ENCODE measurements at places on chromosomes 7 and 10.

GRCh38 chr7:69622014-69622835 lies 23.9 kb downstream of the AUTS2 start:
- DNase-seq, result no peak

- DNase-seq, result no peak
Observed at GRCh38 chr7:76282344-76283253, 19.9 kb upstream of the HSPB1 start.

DNA sequence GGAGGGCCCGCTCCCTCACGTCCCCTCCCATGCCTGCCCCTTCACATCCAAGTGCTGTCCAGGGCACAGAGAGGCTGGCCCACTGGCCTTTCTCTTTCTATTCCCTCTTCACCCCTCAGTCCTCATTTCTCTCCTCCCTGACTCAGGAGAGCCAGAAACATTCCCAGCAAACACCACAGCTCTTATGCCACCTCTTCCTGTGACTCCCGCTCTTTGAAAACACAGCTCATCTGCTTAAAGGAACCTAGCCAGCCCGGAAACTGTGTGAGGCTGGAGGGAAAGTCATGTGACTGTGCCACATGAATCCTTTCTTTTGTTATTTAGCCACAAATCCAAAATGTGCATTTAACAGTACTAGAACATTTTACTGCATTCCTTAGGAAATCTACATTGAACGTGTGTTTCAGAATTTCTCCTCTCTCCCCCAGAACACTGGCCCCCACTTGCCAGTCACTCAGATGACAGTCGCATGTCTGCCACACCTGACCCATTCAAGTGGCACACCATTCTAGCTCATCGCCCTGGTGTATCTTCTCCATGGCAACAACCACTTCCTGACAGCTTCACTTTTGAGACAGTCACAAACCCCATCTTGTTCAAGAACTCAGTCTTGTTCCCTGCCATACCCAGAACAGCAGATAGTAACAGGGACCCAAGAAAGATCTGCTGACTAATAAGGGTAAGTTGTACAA lies 42.8 kb downstream of the GRB10 start:
- DNase-seq, result no peak

- no peak for DNase-seq
Observed at GRCh38 chr10:50310560-50311174, 59.4 kb upstream of the ASAH2 start.

GRCh38 chr7:94449151-94449725 lies 54.5 kb downstream of the COL1A2 start:
- DNase-seq, result peak; percentile 70

- DNase-seq, result no peak
Observed at GRCh38 chr7:37826825-37827224, 21.6 kb upstream of the NME8 start.

DNA sequence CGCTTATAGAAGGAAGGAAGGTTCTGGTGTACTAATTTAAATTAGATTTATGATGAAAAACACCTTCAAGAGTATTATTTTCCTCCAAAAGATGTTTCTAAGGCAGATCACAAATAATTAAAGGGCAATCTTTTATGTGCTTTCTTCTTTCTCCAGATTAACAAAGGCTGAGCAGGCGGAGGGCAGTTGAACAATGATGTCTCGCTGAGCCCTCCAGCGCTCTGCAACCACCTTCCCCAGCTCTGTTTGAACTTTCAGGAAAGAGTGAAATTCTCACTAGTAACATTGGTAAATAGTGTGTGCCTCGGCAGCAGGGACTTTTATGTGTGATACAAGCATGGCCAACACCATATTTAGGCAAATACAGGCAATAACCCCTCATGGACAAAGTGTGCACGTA lies 379.1 kb upstream of the MKI67 start:
- DNase-seq, result no peak

DNA sequence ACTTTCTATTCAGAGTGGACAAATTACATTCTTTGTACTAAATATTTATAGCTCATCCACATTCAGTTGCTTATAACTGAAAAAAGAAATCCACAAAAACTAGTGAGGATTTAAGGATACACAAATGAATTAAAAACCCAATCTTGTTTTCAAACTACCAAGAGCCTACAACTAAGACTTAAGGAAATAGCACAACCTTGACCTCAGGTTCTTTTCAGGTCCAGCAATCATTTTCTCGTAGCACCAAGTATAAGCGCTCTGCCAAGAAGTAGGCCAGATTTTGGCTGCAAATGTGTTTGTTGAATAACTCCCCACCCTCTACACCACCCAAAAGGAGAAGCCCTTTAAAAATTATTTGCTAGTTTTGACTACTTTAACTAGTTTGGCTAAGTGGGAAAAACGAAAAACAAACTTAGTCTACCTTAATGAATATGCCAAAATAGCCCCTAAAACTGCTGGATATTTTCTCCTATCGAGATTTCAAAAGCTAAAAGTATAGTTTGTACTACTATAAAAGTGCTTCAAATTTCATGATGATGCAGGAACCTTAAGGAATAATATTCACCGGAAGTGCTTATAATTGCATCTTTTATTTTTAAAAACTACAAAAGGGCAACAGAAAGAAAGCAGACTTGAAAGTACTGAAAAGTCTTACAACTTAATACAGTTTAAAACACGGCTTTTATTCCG lies 2.7 kb upstream of the KMT2E start:
- DNase-seq, result no peak

- no peak for DNase-seq
Observed at GRCh38 chr10:1660386-1660785, 76.9 kb downstream of the ADARB2 start.

DNA sequence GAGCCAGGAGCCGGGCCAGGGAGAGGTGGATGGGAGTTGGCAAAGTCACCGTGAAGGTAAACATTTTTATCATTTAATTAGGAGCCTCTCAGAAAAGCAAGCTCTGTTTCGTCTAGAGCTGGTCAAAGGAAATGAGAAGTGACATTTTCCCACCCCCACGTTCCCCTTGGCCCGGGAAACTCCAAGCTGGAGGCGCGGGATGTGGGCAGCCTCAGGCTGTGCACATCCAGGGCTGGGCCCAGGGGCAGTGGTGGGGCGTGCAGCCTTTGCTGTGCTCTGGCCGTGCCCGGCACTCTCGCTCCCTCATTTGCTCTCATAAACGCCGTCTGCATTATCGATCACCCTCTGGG lies 135.6 kb upstream of the RET start:
- no peak for DNase-seq

- DNase-seq, result no peak
Observed at GRCh38 chr7:64687249-64687648, 21.3 kb downstream of the ZNF107 start.

GRCh38 chr10:112981553-112981952 lies 31.5 kb downstream of the TCF7L2 start:
- DNase-seq, result no peak

GRCh38 chr10:30455816-30456215 lies 21.8 kb downstream of the MAP3K8 start:
- no peak for DNase-seq

- DNase-seq, result no peak
Observed at GRCh38 chr10:72030762-72031543, 57.4 kb downstream of the SPOCK2 start.

DNA sequence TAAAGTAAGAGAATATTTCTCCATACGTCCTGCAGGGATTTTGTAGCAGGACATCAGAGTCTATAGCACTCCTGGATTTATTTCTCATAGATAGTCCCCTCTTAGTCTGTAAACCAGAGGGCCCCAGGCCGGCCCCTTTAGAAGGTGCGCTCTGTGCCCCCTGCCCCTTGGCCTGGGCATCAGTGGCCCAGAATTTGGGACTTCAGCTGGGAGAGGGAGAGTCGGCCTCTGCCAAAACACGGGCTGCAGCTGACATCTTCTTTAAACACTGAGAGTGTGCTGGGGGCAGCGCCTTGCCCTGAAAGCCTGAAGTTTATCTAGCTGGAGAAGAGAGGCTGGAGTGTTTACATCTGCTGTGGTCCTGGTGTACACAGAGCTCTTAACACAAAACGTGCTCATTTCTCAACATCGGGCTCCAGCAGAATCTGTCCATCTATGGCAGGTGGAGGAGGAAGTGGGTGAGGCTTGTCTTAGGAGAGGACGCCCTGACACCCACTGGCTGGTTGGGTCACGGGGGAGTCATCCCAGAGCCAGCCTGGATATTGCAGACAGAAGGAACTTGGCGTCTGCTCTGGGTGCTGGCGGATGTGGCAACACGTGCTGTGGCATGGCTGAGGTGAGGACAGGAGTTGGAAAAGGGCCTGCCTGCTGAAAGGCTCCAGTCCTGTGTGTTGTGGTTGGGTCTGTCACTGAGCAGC lies 5.0 kb upstream of the TACR2 start:
- no peak for DNase-seq

- no peak for DNase-seq
Observed at GRCh38 chr10:59838085-59838789, 68.1 kb downstream of the CCDC6 start.

- no peak for DNase-seq
Observed at GRCh38 chr10:60913071-60913470, 30.9 kb downstream of the RHOBTB1 start.

GRCh38 chr7:11557627-11558026 lies 274.4 kb downstream of the THSD7A start:
- DNase-seq, result peak; percentile 40

- DNase-seq, result no peak
Observed at GRCh38 chr7:17402628-17403278, 104.3 kb downstream of the AHR start.

DNA sequence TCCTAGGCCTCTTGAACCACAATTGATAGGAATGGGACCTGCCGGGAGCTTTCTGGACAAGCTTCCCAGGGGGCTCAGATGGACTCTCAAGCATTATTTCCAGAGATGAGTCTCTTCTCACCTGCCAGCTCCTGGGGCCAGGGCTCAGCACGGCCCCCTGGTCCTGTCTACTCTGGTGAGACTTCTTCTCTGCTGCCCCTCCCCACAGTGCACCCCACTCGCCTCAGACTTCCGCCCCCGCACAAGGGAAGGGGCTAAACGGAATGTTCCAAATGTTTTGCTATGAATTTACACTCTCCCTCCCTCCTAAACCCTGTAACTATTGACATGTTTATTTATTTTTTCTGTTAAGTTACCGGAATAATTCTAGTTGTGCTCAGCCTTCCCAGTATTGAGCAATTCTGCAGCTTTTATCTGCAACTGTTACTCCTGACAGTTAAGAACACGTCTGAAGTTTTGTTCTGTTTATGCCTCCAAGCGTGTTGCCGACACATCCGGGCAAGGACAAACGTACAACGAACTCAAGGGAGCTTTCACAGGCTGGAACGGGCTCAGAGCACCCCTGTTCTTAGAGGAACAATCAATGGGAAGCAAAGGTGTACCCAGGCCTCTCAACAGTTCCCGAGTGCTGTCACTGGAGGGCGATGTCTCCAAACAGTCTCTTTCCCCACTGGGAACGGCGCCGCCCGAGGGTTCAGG lies 55.2 kb downstream of the FHIP2A start:
- peak; percentile 34 for DNase-seq

GRCh38 chr7:15440482-15440881 lies 121.3 kb downstream of the AGMO start:
- no peak for DNase-seq

- DNase-seq, result no peak
Observed at GRCh38 chr7:78383096-78383880, 584.7 kb downstream of the PHTF2 start.

DNA sequence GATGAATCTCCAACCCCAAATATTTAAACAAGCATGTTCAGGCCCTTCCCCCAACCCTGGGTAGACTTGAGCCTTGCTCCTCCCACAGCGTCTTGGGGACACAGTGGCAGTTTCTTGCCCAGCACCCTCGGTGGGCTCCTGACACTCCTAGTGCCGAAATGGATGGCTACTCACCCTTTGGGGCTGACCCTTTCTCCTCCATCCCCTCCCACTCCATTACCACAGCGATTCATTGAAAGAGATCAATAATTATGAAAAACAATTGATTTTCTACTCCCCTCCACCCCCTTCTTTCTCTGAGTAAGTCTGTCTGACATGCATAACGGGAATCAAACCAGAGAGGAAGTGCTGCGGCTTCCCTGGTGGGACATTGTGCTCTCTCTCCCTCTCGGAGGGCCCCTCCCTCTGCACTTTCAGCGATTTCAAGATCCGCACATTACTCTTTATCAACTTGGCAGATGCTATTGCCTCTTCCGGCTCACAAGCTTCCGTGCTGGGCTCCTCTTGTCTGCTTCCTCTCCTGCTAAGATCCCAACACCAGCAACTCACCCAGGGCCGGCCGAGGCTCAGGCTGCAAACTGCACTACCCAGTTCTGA lies 79.0 kb upstream of the PLXNA4 start:
- no peak for DNase-seq
